Activated CD8-positive, alpha-beta memory T cell treated with anti-CD3 and anti-CD28 coated beads, Interleukin-2, amount 10 ng/mL, durations not matched to agents 7 days and 5 days (primary cell): ENCODE measurements at places on chromosomes 3 and 15. TPM values are rescaled to one million over a fixed set of nuclear protein-coding genes. Genes with fewer than 3 reads are reported as not detected.

- no peak for DNase-seq
These were observed 25.6 kb downstream of the PRR23E start for GRCh38 chr3:127218454-127218922.

Gene ZPLD1
- total RNA-seq: not detected

Gene MLF1
- total RNA-seq: 3.3 TPM

DNA sequence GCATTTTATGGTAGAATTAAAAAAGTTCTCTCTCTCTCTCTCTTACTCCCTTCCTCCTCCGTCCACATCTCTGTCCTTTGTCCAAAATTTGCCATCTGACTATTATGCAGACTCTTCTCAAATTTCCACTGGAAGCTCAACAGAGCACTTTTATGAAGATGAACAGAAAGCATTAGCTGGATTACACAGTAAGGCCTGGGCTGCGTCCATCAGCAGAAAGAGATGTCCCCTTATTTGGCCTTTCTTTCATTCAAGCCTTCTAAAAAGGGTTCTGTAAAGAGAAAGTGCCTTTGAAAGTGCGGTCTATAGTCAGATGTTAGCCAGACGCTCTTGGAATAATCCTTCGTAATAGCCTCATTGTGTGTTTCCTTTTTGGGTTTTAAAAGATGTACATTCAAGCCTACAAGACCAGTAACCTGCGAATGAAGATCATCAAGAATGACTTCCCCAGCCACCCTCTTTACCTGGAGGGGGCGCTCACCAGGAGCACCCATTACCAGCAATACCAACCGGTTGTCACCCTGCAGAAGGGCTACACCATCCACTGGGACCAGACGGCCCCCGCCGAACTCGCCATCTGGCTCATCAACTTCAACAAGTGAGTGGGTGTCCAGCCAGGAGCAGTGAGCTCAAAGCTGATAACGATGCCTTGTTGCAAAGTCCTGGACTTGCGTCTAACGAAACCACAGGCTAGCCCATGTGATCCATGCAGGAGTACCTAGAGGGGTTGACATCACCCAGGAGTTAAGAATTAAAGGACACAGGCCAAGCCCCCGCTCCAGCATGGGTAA, 53.1 kb downstream of the MESD start:
- no peak for DNase-seq

GRCh38 chr3:197800379-197800778, 9.3 kb downstream of the LRCH3 start:
- DNase-seq: no peak

DNA sequence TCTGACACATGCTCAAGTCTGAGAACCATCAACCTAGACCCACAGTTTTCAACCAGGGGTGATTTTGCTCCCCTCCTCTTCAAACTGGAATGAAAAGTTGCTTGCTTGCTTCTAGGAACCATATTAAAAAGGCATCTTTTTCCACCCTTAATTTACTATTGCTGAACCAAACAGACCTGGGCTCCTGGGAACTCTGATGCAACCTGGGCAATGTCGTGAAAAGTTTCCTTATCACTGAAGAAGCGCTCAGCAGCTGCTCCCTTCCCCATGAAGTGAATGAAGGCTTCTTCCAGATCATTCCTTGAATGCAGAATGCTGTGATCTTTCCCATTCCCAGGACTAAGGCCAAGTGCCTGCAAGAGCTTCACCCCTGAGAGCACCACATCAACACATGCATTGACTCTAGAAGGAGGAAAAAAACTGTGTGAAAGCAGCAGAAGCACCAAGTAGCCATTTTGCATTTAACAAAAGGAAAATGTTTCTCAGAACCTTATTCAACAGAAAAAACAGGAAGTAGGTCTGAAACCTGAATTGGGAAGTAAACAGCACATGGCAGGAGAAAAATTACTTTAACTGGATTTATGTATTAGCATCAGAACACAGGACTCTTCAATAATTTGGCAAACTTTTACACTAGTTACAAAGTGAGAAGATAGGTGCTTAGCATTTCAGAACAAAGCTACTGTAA, 8.7 kb downstream of the ADPGK start:
- DNase-seq: no peak

DNA sequence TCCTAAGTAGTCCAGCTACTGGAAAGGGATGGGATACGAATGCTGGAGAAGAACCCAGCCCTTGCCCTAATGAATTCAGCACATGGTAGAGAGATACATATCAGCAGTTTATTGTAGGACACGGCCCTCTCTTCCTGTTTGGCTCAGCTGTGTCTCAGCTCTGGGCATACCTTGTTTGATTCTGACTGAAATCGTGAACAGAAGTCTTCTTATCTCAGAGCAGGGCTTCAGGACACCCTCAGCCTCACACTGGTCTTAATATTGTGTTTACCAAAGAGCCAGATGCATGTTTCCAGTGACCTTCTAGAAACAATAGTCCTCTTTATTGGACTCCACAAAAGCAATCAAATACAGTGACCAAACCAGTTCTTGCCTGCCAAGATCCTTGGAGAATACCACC, 54.7 kb downstream of the FAM174B start:
- no peak for DNase-seq
